ENCODE measurements at places on chromosomes 6 and 20. TPM values are rescaled to one million over a fixed set of nuclear protein-coding genes. Genes with fewer than 3 reads are reported as not detected.

The ZNF831 gene
- total RNA-seq, result 0.15 TPM

The DUSP15 gene
- total RNA-seq, result 2.5 TPM

The ACSS2 gene
- 49.5 TPM for total RNA-seq

The BPIFB4 gene
- not detected for total RNA-seq

The PSORS1C2 gene
- total RNA-seq, result not detected

The PFDN6 gene
- total RNA-seq, result 55.5 TPM

The STK35 gene
- 24.6 TPM for total RNA-seq
